ENCODE measurements at places on chromosomes 7 and 10.
A peak's percentile ranks its signal among the peaks of the same experiment; 100 is the strongest.

- DNase-seq: no peak
These were observed 510.5 kb downstream of the CCSER2 start for GRCh38 chr10:84838851-84839250.

- no peak for DNase-seq
These were observed 307.8 kb downstream of the PTPRN2 start for GRCh38 chr7:158279539-158280447.

- DNase-seq: no peak
These were observed 45.4 kb upstream of the STOX1 start for GRCh38 chr10:68781613-68782574.

DNA sequence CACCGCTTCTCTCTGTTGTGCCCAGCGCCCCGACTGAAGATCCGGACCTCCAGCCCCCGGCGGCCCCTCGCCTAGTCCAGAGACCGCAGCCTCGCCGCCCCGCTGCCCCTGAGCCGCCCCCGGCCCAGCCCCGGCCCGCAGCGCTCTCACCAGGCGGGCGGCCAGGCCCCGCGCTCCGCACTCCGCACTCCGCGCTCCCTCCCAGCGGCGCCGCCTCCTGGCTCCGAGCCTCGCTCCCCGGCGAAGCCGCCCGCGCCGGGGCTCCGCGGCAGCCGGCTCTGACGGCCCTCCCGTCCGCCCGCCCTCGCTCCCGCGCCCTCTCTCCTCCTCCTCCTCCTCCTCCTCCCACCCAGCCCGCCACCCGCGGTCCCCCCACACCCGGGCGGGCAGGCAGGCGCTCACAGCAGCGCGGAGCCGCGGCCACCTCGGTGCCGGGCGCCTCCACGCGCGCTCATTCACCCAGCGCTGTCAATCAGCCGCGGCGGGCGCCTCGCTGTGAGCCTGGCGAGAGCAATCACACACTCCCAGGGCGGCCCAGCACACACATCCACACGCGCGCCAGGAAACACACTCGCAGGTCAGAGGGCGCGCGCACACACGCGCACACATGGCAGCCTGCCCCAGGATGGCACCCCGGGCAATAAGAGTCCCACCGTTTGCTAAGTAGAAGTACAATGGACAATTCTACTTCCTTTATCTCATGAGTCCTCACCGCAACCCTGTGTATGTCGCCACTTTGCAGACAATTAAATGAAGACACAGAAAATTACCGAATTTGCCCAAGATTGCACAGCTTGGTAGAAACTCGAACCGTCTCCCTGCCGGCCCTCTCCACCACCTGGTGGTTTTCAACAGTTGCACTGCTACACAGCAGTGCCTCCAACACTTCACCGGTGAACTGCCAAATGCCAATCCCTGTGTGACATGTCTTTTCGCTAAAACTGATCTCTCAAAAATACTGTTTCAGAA is at the start of gene PRRT4:
TSS of gene PRRT4 (minus strand) at position 280 of the 969 bp plus-strand sequence.
- peak; percentile 59 for DNase-seq

DNA sequence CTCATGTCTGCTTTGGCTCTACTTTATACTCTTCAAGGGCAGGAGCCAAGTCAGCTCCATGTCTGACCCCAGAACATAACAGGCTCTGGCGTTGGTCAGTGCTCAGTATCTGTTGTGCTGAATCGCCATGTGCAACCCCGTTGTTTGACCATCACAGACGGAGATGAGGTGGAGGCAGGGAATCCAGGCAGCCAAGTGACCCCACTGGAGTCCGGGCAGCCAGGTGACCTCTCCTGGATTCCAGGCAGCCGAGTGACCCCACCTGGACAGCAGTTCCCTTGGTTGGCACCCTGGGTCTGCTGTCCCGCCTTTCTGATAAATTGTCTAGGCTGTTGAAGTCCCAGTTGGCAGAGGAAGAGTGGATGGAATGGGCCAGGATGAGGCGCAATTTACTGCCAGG is 232.2 kb downstream of the TCERG1L start:
- no peak for DNase-seq

- peak; percentile 11 for DNase-seq
These were observed 36.3 kb downstream of the ABCB1 start for GRCh38 chr7:87564296-87564963.

GRCh38 chr10:28593811-28594210 is 60.9 kb downstream of the WAC start:
- DNase-seq: no peak

- no peak for DNase-seq
These were observed 152.9 kb upstream of the ZNF32 start for GRCh38 chr10:43801626-43802025.

GRCh38 chr7:134710854-134711624 is 64.4 kb downstream of the BPGM start:
- peak; percentile 36 for DNase-seq

- DNase-seq: no peak
These were observed 154.7 kb upstream of the DGKB start for GRCh38 chr7:15057272-15057671.
